ENCODE measurements at places on chromosomes 12 and 14.
A peak's percentile ranks its signal among the peaks of the same experiment; 100 is the strongest.

DNA sequence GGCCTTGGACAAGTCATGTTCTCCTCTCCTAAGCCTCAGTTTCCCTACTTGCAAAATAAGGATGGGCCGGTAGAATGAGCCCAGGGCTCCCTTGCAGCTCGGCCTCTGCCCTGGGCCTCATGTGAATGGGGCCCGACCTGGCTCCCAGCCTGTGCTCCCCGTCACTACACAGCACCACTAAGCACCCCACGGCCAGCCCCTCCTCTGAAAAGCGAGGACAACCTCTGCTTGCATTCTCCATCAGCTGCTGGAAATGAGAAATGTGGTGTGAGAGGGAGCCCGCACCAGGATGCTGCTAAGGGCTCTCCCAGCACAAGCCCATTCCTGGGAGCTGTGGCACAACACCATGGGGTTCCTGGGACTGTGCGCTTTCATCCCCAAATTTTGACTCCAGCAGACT lies 10.2 kb downstream of the SLC25A47 start:
- no peak for DNase-seq

DNA sequence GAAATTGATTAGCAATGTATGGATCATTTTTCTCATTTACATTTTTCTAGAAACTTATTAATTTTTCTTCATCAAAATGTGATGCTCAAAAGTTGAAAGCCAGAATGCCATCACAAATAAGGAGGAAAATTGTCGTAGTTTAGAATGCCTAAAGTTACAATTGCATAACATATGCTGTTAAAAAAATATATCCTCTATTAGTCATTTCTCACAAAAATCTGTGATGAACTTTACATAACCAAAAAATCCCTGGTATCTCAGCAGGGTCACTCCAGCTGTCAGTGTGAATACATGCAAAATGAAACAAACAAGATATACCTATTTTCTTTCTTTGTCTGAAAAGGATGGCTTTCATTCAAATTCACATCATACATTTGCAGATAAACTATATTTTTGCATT lies 358.9 kb downstream of the PAWR start:
- DNase-seq, result no peak

GRCh38 chr12:14802247-14802646 lies 1.0 kb downstream of the WBP11 start:
- no peak for DNase-seq

DNA sequence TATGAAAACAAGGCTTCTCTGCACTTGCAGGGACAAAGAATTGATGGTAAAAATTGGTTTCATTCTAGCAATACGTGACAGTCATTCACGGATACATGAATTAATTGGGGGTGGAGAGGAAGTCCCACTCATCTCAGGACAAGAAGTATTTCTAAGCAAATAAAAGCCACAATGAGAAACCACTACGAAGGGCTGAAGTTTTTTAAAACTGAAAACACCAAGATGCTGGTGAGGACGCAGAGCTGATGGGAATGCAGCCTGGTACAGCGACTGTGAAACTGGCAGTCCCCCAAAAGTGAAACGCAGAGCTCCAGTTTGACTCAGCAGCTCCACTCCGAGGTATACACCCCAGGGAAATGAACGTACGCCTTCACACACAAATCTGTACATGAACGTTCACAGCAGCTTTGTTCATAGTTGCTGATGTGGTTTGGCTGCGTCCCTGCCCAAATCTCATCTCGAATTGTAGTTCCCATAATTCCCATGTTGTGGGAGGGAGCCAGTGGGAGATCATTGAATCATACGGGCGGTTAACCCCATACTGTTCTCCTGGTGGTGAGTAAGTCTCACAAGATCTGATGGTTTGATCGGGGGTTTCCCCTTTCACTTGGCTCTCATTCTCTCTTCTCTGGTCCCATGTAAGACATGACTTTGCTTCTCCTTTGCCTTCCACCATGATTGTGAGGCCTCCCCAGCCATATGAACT lies 89.0 kb downstream of the SCARB1 start:
- peak; percentile 53 for DNase-seq

DNA sequence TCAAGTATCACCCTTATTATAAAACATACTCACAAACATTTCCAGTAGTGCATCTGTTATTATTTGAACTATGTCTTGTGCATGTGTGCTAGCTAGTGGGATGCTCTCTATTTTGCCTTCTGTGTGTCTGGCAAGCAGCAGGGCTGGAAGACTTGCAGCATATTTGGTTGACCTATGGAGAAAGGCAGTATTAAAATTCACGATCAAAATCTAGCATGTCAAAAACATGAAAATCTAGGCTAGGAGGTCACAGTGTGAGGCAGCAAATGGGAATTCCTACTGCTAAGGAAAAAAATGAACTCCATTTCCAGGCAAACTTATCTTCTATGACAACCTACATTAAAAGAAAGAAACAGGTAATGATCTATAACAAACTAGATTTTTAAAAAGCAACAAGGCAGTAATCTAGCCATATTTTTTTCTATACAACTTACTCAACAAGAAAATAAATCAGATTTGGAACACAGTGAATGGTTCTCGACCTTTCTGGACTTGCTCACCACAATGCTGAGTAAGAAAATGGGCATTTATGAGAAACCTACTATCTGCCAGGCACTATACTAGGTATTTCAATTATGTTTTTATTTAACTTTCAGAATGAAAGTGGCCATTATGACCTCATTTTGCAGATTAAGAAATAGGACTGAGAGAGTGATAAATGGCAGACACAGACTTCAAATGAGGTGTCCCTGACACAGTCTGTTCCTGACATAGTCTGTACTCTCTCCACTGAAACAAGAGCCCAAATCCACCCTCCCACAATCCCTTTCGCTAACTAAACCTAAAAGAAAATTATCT lies 96.8 kb downstream of the TXNDC16 start:
- DNase-seq, result no peak

GRCh38 chr12:76922866-76923265 lies 44.0 kb upstream of the CSRP2 start:
- DNase-seq, result no peak

- no peak for DNase-seq
Observed at GRCh38 chr12:132173135-132174014, 29.1 kb downstream of the NOC4L start.

DNA sequence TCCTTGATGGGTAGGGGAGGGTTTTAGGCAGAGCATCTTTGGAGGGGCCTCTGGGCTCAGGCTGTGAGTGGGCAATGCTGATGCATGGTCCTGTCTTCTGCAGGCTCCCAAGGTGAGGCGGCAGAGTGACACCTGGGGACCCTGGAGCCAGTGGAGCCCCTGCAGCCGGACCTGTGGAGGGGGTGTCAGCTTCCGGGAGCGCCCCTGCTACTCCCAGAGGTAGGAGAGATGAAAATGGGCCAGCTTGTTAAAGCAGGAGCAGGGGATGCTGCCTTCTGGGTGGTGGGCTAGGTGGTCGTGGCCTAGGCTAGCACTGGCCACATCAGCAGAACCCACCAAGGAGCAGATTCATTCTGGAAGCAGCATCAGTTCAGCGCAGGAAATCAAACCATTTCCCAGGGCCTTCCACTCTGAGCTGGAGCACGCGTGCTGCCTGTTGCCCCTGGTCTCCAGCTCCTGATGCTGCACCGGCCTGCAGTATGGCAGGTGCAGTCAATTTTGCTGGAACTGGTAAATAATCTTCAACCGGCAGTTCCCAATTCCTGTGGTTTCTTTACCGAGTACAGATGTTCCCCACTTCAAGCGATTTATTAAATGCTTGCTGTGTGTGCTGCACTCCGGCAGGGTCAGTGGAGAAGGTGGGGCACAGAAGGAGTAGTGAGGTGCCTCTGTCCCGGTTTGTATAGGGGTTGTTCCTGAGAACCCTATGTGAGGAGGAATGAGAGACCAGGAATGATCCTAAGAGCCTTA lies 7.4 kb downstream of the PAPLN start:
- DNase-seq, result no peak

Data from caudate nucleus (tissue), 63 donors.